ENCODE measurements at places on chromosomes 5 and 9.

DNA sequence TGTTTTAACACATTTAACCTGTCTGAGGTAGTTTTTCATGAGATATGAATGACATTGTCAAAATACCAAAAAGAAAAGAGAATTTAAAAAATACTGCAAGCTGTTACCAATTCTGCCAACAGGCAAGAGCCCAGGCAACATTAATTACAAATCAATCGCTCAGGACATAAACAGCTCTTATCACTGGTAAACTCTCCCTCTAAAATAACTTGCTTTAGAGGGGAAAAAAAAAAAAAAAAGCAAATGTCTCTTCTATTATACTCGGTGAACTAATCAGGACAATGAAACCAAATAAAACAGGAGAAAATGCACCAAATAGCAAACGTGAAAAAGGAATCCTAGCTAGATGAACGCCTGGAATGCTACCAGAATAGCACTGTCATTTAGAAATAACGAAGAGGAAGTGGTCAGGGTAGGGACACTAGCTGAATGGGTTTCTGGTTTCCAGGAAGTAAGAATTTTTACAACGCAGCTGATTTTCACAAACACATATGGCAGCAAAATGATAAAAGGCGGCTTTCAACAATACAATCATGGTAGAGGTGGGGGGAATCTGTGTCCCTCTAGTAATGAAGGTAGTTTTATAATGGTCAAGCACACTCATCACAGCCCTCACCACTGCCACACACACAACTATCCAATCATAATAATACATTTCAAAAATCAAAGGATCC is 94.9 kb downstream of the DENND1A start:
- no peak for DNase-seq

GRCh38 chr5:59466271-59466670 is 427.3 kb downstream of the PDE4D start:
- no peak for DNase-seq

DNA sequence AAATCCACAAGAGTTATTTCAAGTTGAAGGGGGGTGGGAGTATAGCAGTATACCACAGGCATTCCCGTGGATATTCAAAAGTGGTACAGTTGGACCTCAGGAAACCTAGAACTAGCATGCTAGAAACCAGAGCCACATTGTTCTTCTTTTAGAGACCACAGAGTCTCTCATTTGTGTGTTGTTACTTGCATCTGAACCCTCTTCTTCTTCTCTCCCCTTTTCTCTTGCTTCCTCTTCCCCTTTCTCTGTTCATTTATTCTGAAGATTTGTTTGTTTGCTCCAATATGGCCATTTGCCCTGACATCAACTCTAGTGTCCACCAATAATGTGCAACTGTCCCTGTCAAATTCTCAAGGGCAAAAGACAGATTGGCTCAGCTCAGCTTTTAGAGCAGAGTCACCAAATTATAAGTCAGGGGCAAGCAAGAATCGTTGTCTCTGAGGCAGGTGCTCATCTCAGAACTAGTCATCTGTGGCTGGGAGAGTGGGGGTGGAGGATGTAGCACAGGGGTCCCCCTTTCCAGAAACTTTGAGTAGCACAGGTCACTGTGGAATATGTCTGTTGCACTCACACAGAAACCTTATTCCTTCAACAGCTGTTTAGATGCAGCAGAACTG is 321.1 kb downstream of the ARRDC3 start:
- DNase-seq = no peak

GRCh38 chr9:114348261-114348905 is 18.7 kb downstream of the ORM2 start:
- no peak for DNase-seq

DNA sequence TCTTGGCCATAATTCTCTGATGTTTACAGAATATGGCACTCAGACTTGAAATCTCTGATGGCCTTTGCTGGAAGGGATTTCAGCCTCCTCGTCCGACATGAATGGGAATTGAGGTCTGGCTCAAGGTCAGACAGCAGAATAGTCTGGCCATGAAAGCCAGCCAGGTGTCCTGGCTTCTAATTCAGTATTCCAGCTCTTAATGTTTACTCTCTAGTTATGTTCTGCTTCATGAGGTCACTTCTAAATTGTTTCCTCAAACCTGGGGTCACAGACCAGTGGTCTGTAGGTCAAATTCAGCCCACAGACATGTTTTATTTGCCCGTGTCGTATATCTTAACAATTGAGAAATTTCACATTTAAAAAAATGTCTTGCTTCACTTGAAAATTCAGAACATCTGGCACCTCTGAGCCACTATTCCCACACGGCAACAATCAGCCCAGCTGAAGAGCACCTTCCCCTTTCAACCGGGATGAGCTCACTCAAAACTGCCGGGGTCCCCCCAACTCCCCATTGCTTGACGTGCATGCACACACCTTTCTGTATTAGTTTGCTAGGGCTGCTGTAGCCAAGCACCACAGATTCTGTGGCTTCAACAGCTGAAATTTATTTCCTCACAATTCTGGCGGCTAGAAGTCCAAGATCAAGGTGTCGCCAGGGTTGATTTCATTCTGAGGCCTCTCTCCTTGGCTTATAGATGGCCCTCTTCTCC is 243.5 kb downstream of the ENC1 start:
- no peak for DNase-seq

GRCh38 chr9:76227156-76227555 is 167.1 kb downstream of the RFK start:
- no peak for DNase-seq

GRCh38 chr9:21028466-21028865 is 3.0 kb downstream of the HACD4 start:
- DNase-seq = no peak

DNA sequence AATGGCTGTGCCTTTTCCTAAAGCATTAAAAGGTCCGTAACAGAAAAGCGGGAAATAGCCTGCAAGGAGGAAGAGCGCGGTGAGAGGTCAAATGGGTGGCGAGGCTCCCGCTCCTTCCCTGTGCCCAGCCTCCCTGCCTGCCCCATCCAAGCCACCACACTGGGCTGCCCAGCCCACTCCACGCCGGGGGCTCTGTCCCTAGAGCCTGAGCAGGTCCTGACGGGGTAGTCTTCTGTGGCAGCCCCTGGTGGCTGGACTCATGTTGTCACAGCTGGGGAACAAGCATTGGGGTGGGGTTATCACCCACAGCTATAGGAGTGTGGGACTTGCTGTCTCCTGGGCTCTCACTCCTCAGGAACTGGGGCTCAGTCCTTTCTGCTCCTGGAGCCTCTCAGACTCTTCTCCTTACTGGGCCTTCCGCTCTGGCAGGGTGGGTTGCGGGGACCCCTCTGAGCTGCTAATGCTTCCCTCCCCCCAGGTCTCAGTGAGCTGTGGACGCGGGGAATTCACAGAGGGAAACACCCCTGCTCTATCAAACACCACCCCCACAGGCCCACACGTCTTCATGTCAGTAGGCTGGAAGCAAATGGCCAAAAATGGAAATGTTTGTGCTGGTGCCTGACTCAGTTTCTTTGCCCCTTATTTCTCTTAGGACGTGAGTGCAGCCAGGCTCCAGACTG is 152.4 kb upstream of the PHYKPL start:
- DNase-seq = no peak

GRCh38 chr5:175597718-175598117 is 60.2 kb upstream of the HRH2 start:
- no peak for DNase-seq

DNA sequence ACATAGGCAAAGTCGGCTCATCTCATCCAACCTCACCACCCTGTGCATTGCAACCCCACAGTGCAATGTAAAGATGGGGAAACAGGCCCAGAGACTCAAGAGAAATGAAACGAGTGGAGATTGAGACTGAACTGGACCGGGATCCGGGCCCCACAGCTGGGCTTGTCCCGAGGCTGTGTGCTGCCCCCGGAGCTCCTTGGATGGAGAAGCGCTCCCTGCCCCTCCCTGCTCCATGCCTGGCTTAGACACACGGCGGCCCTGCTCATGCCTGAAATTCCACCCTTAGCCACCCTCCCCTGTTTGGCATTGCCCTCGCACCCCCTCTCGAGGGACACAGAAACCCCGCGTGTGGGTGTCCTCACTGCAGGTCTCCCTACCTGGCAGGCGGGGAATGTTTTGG is 27.2 kb upstream of the FCN1 start:
- no peak for DNase-seq

DNA sequence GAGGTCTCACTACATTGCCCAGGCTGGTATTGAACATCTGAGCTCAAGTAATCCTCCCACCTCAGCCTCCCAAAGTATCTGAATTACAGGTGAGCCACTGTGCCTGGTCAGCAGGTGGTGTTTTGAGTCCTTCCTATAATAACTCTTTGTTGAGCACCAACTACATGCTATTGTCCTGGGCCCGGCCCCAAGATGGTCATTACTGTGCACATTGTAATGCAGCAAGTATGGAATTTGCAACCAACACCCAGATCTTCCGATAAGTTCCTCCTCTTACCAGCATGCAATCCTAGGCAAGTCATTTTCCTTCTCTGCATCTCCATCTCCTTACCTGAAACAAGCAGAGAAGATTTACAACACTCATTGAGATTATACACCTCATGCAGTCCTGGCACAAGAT is 510.3 kb upstream of the KLF4 start:
- DNase-seq = no peak

DNA sequence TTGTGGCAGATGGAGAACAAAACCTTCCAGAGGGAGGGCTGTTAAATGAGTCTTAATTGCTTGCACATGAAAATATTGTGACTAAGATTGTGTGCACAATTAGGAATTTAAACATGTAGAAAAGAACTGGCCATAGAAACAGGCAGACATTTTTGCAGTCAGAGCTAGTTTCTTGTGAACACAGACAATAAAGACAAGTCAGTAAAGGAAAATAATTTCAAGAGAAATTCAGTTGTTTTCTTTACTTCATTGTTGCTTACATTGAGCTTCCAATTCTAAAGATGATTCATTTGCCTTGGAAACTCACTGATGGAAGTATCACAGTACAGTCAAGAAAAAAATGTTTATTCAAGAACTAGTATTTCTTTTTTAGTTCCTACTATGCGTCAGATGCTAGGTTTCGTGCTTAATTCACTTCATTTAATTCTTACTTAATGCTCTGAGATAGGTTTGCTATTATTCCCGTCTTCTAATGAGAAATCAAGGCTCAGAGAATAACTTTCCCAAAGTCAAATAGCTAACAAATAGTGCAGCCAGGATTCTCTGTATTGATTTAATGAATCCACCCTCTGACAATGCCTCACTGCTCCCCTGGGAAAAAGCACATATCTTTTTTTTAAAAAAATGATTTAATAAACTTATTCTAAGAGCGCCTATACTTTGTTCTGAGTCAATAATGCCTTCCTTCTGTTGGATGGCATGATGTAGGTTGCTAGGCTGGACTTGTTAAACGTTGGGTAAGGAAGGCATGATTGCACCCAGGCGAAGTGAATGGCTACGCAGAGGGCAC is 581.4 kb downstream of the RAB3C start:
- no peak for DNase-seq

DNA sequence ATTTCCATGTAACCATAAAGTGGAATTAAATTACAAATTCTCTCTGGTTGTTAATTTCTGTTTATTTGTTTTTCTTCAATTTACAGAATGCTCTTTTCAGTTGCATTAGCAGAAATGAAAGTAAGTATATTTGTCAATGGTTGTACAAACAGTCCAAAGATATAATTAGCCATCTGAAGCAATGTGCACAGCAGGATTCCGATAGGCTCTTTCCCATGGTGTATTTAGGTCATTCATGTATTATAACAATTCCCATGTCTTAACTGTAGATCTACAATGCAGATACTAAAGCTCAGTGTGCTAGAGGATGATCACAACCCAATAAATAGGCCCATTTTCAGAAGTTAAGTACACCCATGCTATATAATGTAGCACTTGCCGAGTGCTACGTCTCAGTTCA is 43.8 kb downstream of the RECK start:
- DNase-seq = no peak

DNA sequence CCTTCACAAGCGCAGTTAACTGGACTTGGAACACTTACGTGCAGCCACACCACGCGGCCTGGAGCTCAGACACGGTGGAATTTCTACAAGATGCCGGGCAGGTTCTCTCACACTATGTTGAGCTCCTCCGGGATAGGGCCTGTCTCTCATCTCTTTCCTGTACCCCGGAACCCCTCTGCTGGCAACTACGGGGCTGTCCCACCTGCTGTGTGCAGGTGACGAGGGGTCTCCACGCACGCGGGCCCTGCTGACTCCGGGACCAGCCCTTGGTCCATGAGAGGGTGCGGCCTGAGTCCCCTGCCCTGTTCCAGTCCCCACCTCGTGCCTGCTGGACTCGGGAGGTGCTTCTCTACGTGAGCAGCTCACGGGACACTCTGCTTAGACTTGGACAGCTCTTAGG is 40.1 kb downstream of the SLC6A3 start:
- no peak for DNase-seq

DNA sequence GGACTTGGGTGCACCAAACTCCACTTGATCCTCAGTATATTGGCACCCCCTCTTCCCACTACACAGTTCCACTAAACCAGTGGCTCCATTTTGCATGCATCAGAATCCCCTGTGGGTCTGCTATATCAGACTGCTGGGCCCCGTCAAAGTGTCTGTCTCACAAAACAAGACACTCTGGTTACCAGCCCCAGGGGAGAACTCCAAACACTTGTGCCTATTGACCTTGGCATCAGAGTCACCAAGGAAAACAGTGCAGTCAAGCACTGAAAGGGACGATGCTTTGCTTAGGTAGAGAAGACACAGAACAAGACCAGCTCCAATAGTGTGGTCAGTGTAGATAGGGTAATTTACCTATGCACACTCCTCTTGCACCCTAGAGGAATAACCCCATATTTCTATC is 205.8 kb upstream of the RAI14 start:
- DNase-seq = no peak

DNA sequence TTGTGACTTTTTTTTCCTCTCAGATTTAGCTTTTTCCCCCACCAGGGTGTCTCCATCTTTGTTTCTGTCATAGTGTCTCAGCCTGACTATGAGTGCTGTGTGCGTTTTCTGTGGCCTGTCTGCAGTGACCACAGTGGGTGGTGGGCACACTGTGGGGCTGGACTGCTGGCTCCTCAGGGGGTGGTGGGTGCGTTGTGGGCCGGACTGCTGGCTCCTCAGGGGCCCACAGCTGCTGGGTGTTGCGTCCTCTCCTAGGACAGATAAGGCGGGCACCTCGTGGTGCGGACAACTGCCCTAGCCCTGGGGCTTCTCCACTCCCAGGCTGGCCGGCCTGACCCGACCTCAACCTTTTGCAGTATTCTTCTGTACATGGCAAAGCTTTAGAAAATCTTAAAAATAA is 100.4 kb downstream of the EHMT1 start:
- no peak for DNase-seq

- no peak for DNase-seq
These were observed 295.5 kb downstream of the DTWD2 start for GRCh38 chr5:118692811-118693342.

- DNase-seq = no peak
These were observed 15.5 kb downstream of the SURF6 start for GRCh38 chr9:133320421-133320881.

GRCh38 chr9:98864281-98865174 is 57.1 kb downstream of the GALNT12 start:
- no peak for DNase-seq

DNA sequence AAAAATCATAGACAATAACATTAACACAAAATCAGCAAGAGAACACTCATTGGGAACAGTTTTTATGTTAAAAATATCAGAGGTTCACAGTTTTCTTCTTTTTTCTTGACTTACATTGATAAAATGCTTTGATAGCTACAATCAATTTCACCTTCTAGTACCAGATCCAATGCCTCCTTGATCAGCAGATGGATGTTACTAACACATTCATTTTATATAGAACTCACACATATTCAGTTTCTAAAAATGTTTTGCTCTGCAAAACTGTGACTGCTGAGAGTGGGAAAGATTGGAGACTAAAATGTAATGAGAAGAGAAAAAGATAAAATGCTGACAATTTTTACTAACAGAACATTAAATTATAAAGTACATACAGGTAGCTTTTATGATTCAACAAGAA is 143.1 kb downstream of the TTC39B start:
- no peak for DNase-seq

- DNase-seq = no peak
These were observed 548.5 kb downstream of the DTWD2 start for GRCh38 chr5:118439831-118440230.

Data from cortex of kidney (tissue), 1 donor.